ENCODE measurements at places on chromosomes 12 and 14.
A peak's percentile ranks its signal among the peaks of the same experiment; 100 is the strongest.

DNA sequence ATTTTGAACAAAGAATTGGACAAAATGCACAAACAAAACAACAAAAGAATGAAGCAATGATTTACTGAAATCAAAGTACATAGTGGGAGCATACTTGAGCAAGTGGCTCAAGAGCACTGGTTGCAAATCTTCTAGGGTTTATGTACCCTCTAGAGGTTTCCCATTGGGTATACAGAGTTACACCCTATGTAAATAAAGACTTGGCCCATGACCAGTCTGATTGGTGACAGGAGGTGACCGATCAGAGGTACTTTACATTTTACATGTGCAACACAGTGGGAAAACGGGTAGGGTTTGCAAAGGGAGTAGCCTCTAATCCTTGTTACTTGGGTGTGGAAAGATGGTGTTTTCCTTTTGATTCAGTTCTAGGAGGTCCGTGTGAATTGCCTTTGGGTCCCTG is 10.6 kb upstream of the FAM181A start:
- no peak for DNase-seq

GRCh38 chr12:47237751-47238211 is 158.0 kb upstream of the AMIGO2 start:
- DNase-seq: peak; percentile 25

DNA sequence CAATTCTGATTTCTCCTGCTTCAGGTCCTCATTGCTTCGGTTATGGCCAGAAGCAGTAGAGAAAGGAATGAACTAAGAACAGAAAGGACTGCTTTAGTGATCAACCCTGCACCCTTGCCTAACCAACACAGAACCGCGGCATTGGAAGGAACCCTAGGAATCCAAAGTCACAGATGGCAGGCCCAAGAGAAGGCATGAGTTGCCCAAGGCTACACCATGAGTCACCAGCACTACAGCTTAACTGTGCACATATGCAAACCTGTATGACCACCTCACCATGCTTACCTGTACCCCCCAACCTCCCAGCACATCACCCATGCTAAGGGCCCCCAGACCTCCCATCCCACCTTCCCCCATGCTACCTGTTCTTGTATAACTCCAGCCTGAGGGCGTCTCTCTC is 25.9 kb upstream of the BLTP3B start:
- no peak for DNase-seq

DNA sequence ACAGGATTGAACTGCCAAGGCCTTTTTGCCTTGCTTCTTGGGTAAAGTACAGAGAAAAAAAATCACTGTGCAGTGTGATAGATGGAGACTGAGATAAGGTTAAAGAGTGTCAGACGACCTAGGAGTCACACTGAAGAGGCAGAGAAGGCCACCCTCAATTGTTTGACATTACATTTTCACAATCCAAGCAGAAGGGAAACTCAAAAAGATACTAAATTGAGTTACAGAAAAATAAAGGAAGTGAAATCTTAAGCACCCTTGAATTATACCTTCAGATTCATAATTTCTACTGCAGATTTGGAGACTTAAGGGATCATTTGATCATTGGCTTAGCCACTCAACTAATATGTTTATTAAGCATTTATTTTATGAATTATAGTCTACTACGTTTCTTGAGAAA is 97.1 kb downstream of the MYF5 start:
- DNase-seq: no peak

DNA sequence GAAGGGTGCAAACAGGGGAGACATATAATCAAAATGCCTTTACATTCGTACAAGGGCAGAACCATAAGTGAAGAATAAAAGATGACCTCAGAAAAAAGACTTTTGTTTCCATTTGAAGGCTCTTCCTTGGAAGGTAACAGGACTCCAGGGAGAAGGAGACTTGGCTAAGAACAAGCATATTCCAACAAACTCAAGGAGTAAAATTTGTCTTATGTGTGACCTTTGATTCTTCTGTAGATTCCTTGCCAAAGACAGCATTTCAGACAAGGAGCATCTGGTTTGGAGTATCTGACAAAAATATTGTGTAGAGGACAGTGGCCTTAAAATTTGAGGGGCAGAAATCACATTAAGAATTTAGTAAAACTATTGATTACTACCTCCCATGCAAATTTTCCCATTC is 991.9 kb downstream of the FLRT2 start:
- DNase-seq: no peak

- no peak for DNase-seq
These were observed 52.9 kb downstream of the MYF5 start for GRCh38 chr12:80769553-80770140.

GRCh38 chr14:64388533-64389285 is 556 bp downstream of the MTHFD1 start:
- DNase-seq: no peak

DNA sequence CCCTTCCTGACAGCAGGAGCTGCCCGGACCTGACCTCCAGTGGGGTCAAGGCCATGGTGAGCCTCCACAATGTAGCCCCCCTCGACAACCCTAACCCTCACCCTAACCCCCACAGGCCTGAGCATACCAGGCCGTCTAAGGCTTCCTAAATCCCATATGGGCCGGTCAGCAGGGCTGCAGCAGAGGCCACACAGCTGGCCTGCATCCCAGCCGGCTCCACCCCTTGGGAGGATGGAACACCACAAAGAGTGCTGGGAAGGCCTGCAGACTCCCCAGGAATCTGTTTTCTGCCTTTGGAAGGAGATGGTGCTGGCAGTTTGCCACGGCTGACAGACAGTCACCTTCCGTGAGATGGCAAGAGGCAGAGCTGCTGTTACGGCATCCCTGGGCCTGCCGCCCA is 2.8 kb downstream of the TMEM179 start:
- DNase-seq: no peak

DNA sequence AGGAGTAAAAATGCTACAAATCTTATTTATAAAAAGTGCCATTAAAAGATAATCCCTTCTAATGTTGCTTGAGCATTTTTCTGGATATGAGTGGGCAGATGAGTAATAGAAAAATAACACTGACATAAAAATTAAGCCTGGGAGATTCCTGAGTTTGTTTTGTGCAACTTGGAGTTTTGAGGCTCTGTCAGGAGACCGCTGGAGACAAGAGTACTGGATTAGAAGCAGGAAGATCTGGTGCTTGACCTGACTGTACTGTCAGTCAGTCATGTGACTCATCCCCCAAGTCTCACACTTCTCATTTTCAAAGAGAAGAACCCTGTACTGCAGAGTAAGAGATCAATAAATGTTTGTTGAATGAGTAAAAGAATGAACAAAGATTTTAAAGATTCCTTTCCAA is 29.4 kb downstream of the ANO4 start:
- no peak for DNase-seq

GRCh38 chr14:86505808-86506207 is 975.9 kb downstream of the FLRT2 start:
- no peak for DNase-seq

DNA sequence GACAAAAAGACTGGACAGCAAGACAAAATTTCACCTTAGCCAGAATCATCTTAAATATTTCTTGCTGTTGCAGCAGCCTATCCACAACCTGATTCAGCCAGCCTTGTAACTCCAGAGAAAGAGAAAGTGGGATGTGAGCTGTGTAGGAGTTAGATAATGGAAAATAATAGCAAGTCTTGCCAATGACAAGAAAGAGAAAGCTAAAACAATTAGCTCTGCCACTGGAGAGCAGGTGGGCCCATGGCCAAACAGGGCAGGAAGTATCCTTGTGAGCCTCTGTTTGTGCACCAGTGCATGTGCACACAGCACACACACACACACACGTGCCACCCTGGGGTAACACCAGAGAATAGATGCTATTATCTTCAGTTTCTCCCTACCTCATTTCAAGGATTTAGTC is 106.0 kb upstream of the CCDC196 start:
- no peak for DNase-seq

GRCh38 chr12:109222062-109222461 is 87.0 kb downstream of the FOXN4 start:
- no peak for DNase-seq

DNA sequence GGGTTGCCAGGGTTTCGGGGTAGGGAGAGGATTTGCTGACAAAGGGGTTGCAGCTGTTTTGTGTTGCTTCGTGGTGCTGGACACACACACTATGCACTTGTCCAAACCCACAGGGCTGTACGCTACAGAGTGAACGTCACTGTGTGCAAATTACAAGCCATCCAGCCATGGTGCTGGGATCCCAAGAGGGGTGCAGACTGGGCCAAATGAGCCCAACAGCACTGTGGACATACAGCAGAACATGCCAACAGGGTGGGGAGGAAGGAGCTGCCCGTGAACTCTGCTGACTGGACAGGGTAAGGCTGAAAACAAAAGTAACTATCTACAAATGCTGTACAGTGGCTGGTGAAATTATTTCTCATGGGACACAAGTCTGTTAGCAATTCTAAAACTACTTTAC is 25.2 kb downstream of the POLE start:
- no peak for DNase-seq

GRCh38 chr12:124032265-124032886 is 59.4 kb downstream of the ZNF664 start:
- DNase-seq: peak; percentile 43

DNA sequence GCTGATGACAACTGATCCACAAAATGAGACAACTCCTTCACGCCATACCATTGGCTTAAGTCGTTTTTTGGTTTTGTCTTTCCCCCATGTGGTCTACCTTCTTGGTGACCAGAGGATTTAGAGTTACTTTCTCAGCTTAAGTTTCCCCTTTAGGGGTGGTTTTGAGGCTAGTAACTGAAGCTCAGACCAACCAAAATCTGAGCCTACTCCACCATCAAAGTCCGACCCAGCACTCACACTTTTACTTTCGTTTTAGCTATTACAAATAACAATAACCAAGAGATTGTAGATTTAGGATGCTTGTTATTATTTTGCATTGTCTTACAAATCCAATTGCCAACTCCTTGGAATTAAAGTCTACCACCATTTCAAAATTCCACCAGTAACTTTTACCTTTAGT is 130.6 kb upstream of the MDM1 start:
- DNase-seq: no peak

DNA sequence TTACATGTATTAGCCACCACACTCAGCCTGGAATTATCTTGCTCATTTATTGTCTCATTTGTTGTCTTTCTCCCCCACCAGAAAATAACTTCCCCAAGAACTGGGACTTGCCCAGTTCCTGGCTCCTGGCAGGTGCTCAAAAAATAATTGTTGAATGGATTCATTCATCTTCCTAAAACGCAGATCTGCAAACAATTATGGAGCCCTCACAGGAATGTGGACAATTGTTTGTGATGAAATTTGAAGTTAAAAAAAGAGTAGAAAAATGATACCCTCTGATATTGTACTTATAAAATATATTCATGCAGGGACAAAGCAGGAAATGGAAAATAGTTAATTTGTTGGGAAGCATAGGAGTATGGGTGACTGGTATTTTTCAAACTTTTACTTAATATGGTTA is 60.7 kb upstream of the MAP1LC3B2 start:
- peak; percentile 80 for DNase-seq

GRCh38 chr14:21964180-21964579 is 290.6 kb upstream of the OR4E1 start:
- DNase-seq: no peak

All from fibroblast of skin of left quadriceps (primary cell).